ENCODE measurements at places on chromosomes 16 and 17. TPM values are rescaled to one million over a fixed set of nuclear protein-coding genes. Genes with fewer than 3 reads are reported as not detected.

DNA sequence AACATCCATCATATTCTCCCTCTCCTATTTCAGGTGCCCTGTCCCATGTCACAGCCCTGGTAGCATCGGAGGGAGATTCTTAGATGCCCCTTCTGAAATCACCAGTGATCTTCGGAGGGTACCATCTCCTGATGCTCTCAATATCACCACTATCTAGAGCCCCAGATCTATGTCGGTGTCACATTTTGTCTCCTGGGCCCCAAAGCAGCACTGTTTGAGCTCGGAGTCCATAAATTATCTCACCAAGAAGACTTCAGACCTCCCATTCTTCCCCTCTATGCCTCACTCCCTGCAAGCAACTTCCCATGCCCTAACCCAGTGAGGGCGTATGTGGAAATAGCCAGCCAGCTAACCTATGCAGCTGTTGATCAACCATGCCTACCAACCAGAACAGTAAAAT lies 51.5 kb upstream of the NLK start:
- peaks cover under 1% of the 10 kb centered on the region for H3K27me3 ChIP-seq
- H3K36me3 ChIP-seq: no peaks in the 10 kb centered on the region
- no peak overlapping the region for H3K4me3 ChIP-seq
- no peak for DNase-seq
- H3K27ac ChIP-seq: no peak overlapping the region
- no peaks in the 10 kb centered on the region for H3K4me1 ChIP-seq

DNA sequence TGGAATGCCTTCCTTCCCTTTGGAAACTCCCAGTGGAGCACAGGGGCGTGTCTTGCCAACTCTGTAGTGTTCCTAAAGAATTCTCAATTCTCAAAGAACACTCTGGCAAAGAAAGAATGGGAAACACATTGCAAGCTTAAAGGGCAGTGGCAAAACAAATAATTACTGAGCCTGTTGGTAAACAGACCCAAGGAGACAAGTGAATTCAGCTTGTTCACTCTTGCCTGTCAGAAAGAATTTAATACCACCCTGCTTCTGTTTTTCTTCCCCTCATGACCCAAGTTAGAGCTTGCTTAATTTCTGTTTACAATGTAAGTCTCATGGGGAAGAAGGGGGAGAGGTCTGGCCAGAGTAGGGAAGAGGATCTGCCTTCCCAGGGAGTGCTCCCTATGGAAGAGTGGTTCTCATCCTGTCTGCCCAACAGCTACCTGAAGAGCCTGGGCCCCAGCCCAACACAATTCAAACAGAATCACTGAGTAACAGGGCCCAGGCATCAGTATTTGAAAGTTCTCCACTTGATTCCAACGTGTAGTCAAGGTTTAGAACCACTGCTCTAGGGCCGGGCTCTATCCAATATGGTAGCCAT lies 386.0 kb downstream of the SLC39A11 start:
- H3K4me1 ChIP-seq: peaks cover 12% of the 10 kb centered on the region
- H3K4me3 ChIP-seq: no peak overlapping the region

- H3K27me3 ChIP-seq: no peaks in the 10 kb centered on the region
- H3K36me3 ChIP-seq: peaks cover 41% of the 10 kb centered on the region
- peaks cover 67% of the 10 kb centered on the region for H3K4me1 ChIP-seq
- no peak overlapping the region for H3K4me3 ChIP-seq
- peak; percentile 34 for DNase-seq
Measured at GRCh38 chr17:64783031-64783461, 120.9 kb upstream of the SMURF2 start.

DNA sequence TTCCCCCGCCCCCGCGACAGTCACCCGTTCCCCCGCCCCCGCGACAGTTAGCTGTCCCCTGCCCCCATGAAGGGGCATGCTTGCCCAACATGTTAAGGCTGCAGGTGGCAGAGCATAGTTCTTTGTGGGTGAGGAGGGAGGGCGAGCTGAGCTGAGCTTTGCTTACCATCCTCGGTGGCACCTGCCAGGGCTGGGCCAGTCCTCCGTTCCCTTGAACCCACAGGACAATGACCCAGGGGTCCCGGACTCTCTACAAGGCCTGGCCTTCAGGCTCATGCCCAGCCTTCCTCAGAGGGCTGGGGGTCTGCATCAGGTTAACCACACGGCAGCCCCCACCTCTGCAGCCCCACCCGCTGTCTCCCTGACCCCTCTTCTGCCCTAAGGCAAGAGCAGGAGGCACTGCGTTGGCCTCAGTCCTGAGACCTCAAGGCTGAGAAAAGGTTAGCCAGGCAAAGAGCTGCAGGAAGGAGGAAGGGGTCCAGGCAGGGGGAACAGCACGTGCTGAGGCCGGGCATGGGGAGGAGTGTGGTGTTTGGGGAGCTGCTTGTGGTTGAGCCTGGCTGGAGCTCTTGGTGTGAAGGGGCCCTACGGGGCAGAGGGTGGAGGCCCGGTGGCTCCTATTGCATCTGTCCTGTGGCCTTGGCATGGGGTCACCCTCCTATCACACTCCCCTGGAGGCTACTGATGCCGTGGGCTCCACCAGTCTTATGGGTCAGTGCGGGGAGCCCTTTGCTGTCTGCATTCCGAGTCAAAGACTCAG lies 11.4 kb upstream of the DOC2B start:
- H3K36me3 ChIP-seq: no peaks in the 10 kb centered on the region
- no peak for DNase-seq
- peaks cover 21% of the 10 kb centered on the region for H3K27me3 ChIP-seq
- H3K4me1 ChIP-seq: no peaks in the 10 kb centered on the region

DNA sequence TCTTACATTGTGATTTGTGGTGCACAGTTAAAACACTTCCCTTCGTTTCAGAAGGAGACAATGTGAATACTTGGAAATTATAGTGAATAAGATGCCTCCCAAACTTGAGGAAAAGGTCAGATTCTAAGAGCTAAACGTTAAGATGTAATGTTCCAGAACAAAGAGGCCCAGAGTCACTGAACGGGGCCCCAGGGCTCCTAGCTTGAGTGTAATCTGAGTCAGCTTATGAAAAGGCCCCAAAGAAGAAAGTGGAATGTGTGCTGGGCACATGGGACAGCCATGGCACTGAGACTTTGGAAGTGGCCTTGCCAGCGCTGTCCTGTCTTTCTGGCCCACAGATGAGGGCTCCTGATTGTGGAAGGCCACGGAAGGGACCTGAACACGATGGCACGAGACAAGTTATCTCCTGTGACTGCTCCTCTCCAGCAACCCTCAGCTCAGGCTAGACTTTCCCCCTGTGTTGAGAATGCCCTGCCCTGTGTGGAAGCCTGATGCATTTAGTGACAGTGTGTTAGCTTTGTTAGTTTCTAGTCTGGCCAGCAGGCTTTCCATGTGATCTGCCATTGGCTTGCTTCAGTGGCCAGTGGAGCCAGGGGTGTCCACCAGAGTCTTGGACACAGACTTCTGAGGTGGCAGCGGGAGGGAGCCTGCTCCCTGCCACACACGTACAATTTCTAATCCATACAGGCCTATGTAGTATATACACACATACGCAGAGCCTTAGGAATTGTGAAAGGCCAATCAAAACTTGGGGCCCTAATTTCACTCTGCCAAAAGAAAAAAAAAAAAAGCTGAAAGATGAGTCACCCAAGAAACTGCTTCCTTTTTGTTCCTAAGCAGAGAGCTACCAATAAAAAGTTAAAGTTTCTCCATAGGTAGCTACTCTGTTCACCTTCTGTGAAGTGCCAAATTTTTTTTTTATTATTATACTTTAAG lies 13.1 kb downstream of the SPATA33 start:
- no peak overlapping the region for H3K4me3 ChIP-seq
- no peak for DNase-seq
- no peaks in the 10 kb centered on the region for H3K4me1 ChIP-seq
- H3K27ac ChIP-seq: no peak overlapping the region
- no peaks in the 10 kb centered on the region for H3K36me3 ChIP-seq
- H3K27me3 ChIP-seq: no peaks in the 10 kb centered on the region

DNA sequence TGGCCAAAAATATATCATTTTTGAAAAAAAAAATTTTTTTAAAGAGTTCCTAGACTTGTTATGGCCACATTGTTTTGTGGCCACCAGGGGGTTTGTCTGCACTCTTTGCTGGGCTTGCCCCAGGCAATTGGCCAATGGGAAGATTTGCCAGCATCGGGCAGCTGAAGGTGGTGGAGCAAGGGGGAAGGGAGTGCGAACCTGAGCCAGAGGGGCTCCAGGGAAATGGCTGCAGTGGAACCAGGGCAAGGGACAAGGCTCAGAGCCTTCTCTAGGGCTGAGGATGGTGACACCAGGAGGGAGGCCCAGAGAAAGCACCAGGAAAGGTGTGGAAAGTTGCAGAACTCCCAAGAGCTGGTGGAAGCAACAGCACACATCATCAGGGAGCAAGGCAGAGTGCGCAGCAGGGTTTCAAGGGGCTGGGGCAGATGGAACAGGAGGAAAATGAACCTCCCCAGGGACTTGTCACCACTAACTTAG lies 15.5 kb upstream of the CMIP start:
- no peaks in the 10 kb centered on the region for H3K36me3 ChIP-seq
- H3K27ac ChIP-seq: no peak overlapping the region
- DNase-seq: no peak
- no peak overlapping the region for H3K4me3 ChIP-seq
- H3K4me1 ChIP-seq: peaks cover 6% of the 10 kb centered on the region

DNA sequence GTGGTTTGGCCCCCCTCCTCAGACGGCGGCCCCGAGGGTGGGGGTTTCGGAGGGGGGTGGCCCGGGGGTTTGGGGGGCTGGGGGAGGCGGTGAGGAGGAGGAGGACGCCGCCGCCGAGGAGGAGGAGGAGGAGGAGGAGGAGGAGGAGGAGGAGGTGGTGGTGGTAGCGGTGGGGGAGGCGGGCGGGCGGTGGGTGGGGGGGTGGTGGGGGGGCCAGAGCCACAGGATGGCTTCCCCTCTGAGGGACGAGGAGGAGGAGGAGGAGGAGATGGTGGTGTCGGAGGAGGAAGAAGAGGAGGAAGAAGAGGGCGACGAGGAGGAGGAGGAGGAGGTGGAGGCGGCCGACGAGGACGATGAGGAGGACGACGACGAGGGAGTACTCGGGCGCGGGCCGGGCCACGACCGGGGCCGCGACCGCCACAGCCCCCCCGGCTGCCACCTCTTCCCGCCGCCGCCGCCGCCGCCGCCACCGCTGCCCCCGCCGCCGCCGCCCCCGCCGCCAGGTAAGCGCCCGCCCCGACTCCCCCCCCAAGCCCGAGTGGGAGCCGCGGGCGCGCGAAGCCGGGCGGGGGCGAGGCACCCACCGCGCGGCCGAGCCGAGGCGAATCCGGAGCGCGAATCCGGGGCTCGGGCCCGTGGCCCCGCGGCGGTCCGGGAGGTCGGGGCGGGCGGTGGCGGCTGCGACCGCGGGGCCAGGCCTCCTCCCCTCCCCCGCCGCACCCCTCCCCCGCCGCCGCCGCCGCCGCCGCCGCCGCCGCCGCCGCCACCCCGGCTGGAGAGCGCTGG lies 3.8 kb upstream of the CHD3 start:
- H3K27ac ChIP-seq: peak overlapping the region; percentile 91

DNA sequence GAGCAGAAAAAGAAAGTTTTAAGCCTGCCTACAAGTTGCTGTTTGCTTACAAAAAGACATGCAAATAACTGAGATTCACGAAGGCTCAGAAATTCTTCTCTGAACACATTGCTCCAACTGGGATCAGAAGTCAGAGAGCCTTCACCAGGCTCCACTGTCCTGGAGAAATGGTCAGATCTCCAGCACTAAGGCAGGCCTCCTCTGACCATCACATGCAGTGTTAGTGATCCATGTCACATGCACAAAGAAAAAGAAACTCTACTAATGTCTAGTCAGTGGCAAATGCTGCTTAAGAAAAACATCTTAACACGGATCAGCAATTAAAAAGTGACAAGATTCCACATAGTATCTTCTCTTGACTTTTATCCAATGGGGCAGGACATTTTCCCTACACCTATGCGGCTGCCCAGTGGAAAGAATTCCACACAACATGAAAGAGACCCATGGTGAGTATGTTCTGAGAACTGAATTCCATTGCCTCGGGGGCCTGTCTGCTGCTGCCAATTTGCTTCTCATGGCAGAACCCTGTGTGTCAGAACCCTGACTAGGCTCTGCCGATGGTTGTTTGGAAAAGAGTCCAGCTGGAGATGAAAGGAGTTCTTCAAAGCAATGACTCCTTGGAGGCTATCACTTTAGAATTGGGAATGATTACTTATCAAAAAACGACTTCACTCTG lies 96.6 kb downstream of the HIC1 start:
- H3K4me1 ChIP-seq: peaks cover 10% of the 10 kb centered on the region
- H3K27me3 ChIP-seq: no peaks in the 10 kb centered on the region
- DNase-seq: no peak
- H3K4me3 ChIP-seq: no peak overlapping the region

DNA sequence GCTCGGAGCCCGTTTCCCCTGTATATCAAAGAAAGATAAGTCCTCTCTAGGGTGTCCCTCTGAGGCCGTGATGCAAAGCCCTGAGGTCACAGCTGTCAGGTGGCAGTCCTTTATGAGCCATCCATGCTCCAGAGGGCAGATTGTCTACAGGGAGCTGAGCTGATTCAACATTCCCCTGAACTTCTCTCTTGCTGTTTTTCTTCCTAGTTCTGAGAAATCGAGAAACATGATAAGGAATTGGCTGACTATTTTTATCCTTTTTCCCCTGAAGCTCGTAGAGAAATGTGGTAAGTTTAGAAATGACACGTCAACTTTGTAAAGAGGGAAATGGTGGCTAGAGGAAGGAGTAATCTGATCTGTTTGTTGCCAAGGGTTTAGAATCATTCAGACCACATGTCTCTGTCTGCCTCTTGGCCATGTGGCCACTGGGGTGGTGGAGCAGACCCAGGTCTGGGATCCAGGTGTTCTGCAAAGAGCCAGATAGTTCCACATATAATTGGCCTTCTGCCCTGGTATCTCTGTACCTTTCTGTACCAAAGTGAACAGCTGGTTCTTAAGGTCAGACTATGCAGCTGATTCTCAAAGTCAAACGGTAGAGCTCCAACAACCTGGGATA lies 3.5 kb downstream of the CTNS start:
- peaks cover 16% of the 10 kb centered on the region for H3K4me1 ChIP-seq
- DNase-seq: no peak
- H3K27me3 ChIP-seq: no peaks in the 10 kb centered on the region

GRCh38 chr17:7441266-7441665 lies 2.0 kb downstream of the FGF11 start:
- H3K4me3 ChIP-seq: no peak overlapping the region
- H3K27ac ChIP-seq: no peak overlapping the region
- H3K4me1 ChIP-seq: peaks cover 74% of the 10 kb centered on the region
- DNase-seq: no peak
- H3K36me3 ChIP-seq: no peaks in the 10 kb centered on the region
- peaks cover 23% of the 10 kb centered on the region for H3K27me3 ChIP-seq

DNA sequence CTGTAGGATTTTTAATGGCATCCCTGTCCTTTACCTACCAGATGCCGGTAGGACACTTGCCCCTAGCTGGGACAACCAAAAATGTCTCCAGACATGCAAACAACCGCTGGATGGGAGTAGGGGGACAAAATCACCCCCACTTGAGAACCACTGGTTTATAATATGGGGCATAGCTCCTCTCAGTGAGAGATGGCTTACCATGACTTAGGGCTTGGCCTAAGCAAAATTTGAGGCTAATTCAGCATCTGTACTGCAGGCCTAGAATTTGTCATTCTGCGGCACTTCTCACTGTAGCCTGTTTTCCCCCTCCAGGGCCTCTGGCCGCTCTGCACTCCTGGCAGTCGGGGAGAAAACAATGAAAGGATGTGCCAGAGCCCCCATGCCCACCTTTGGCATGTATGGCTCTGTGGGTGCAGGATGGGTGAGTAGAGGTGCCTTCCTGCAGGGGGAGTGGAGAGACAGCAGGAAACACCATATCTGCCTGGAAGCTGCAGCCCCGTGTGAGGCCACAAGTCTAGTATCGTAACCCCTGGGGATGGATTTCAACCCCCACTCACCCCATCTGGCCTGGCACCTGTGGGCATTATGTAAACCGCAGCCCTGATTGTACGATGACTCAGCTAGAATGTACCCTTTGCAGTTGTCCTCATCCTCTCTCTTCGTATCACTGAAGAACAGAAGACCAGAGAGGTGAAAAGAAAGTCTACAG lies 268.1 kb downstream of the SOX9 start:
- no peak overlapping the region for H3K27ac ChIP-seq
- no peaks in the 10 kb centered on the region for H3K36me3 ChIP-seq
- no peak for DNase-seq

The CIBAR2 gene
- not detected for total RNA-seq

The TCAP gene
- 1.1 TPM for total RNA-seq

The EVI2A gene
- total RNA-seq: 1.9 TPM

The C16orf86 gene
- 2.1 TPM for total RNA-seq
